Stomach (tissue), 19 donors: ENCODE measurements at places on chromosomes 16 and 17. TPM values are rescaled to one million over a fixed set of nuclear protein-coding genes. Genes with fewer than 3 reads are reported as not detected.

- peak; percentile 53 for DNase-seq
- H3K27me3 ChIP-seq = no peaks in the 10 kb centered on the region
- peaks cover 26% of the 10 kb centered on the region for H3K36me3 ChIP-seq
Measured at GRCh38 chr17:46943501-46944393, 20.8 kb downstream of the GOSR2 start.

- H3K4me3 ChIP-seq = peak overlapping the region; percentile 54
- peak overlapping the region; percentile 95 for H3K27ac ChIP-seq
- H3K27me3 ChIP-seq = peaks cover 20% of the 10 kb centered on the region
- DNase-seq = peak; percentile 90
- H3K4me1 ChIP-seq = peaks cover 4% of the 10 kb centered on the region
Measured at GRCh38 chr17:70168044-70168976, 1.0 kb upstream of the KCNJ2 start.

FOXF1 gene
- 18.4 TPM for total RNA-seq

DNA sequence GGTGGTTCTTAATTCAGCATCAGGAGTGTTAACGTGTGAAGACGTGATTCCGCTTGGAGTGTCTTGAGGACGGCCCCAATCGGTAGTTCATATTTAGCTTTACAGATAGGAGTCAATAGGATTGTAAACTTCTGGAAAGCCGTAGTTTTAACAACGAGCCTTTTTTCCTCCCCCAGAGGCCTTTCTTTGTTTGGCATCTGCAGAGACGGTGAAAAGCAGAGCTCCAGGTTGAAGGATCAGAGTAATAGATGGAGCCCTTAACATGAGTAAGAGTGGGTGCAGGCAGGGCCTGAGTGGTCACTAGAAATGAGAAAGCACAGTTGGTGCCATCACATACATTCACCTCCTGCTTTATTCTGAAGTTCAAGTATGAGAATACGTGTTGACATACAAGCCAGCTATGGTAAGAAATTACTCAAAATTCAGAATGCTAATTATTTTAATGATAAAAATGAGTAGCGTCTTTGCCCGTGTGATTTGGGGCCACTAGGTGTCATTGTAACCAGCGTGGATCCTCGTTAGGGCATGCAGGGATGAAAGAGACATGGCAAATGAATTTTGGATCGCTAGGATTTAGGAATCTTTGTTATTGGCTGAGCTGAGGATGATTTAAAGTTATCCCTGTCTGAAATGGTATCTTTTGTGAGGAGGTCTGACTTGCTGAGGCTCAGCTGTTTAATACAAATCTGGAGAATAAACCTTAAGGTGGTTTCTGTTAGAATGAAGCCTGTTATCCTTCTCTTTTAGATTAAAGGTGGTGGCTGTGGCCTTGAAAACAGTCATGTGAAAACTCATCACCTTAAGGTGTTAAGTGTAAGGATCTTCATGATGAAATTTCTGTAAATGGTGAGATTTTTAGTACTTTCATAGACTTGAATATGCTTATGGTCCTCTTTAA is 18.6 kb downstream of the PRCD start:
- H3K4me3 ChIP-seq = peak overlapping the region; percentile 85
- H3K4me1 ChIP-seq = peaks cover 39% of the 10 kb centered on the region
- peak; percentile 65 for DNase-seq

GRCh38 chr17:70207184-70207583 is 37.9 kb downstream of the KCNJ2 start:
- no peak overlapping the region for H3K4me3 ChIP-seq
- no peak for DNase-seq
- no peaks in the 10 kb centered on the region for H3K36me3 ChIP-seq

DNA sequence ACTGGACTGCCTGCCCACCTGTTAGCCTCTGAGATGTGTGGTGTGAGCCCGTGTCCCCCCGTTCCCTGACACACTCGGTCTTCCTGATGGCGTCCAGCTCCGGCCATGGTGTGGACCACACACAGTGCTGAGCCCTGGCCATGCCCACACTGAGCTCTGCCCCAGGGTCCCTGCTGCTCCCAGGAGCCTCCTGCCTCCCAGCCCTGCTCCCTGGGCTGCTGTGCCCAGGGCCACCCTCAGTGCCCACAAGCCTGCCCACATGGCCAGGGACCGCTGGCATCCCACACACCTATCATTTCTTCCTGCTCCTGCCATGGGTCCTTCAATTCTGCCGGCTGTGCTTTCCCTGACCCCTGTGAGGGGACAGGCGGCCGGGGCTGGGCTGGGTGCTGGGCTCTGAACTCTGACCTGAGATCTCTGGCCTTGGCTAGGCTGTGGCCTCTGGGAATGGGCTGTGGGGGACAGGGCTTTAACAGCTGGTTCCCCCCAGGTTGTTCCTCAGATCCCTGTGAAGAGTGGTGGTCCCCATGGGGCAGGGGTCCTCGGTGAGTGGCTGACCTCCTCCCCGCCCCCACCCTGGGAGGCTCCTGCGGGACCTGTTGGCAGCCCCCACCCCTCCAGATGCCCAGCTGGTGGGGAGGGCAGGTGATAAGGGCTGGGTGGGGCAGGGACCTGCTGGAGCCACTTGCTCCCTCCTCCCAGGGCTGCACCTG is 4.0 kb downstream of the CEMP1 start:
- H3K27ac ChIP-seq = no peak overlapping the region
- H3K4me3 ChIP-seq = no peak overlapping the region

PRR11 gene
- 0.45 TPM for total RNA-seq

DNA sequence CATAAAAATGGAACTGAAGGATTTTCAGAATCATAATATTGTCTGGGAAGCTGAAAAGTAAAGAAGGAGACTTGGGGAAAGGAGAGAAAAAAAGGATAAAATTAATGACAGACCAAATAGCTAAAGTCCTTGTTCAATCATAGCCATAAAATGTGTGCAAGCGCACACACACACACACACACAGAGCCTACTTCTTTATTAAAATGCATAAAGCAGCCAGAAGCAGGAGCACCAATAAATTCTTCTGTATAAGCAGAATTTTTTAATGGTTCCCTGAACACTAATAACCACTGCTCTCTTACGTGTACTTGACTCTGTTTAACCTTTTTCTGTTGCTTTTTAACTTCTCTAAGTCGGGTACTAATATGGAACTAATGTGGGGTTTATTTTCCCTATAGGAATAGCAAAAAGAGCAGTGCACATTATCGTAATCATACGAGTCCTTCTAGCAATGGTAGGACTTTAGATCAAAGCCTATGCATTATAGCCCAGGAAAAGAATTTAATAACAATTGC is 131.0 kb upstream of the PSMD7 start:
- no peak for DNase-seq
- H3K27me3 ChIP-seq = no peaks in the 10 kb centered on the region
- H3K27ac ChIP-seq = no peak overlapping the region
- no peak overlapping the region for H3K4me3 ChIP-seq

GRCh38 chr17:6177941-6178694 is 107.9 kb downstream of the WSCD1 start:
- peaks cover 22% of the 10 kb centered on the region for H3K27me3 ChIP-seq
- H3K4me3 ChIP-seq = no peak overlapping the region
- no peak for DNase-seq

EME1 gene
- 3.3 TPM for total RNA-seq

STH gene
- not detected for total RNA-seq

GRCh38 chr17:41049110-41049509 is 2.0 kb upstream of the KRTAP2-1 start:
- DNase-seq = no peak
- H3K4me1 ChIP-seq = no peaks in the 10 kb centered on the region
- no peaks in the 10 kb centered on the region for H3K27me3 ChIP-seq
- H3K36me3 ChIP-seq = no peaks in the 10 kb centered on the region
- no peak overlapping the region for H3K27ac ChIP-seq

CTRB1 gene
- not detected for total RNA-seq

C17orf100 gene
- total RNA-seq = not detected

GRCh38 chr16:11254913-11255736 is 879 bp downstream of the SOCS1 start:
- H3K36me3 ChIP-seq = no peaks in the 10 kb centered on the region
- H3K27ac ChIP-seq = peak overlapping the region; percentile 99
- peak; percentile 64 for DNase-seq
- no peaks in the 10 kb centered on the region for H3K27me3 ChIP-seq
- H3K4me3 ChIP-seq = peak overlapping the region; percentile 67
- peaks cover 31% of the 10 kb centered on the region for H3K4me1 ChIP-seq

GRCh38 chr16:30075503-30076275 is at the start of gene PPP4C:
Gene PPP4C (plus strand): TSS chr16:30075994. CDS start chr16:30076378, 384 bp downstream.
- peaks cover 53% of the 10 kb centered on the region for H3K4me1 ChIP-seq
- peak within 1 kb of the TSS; percentile 97 for H3K27ac ChIP-seq
- H3K27me3 ChIP-seq = no peaks in the 10 kb centered on the region
- H3K4me3 ChIP-seq = peak within 1 kb of the TSS; percentile 98
- peak; percentile 98 for DNase-seq

DNA sequence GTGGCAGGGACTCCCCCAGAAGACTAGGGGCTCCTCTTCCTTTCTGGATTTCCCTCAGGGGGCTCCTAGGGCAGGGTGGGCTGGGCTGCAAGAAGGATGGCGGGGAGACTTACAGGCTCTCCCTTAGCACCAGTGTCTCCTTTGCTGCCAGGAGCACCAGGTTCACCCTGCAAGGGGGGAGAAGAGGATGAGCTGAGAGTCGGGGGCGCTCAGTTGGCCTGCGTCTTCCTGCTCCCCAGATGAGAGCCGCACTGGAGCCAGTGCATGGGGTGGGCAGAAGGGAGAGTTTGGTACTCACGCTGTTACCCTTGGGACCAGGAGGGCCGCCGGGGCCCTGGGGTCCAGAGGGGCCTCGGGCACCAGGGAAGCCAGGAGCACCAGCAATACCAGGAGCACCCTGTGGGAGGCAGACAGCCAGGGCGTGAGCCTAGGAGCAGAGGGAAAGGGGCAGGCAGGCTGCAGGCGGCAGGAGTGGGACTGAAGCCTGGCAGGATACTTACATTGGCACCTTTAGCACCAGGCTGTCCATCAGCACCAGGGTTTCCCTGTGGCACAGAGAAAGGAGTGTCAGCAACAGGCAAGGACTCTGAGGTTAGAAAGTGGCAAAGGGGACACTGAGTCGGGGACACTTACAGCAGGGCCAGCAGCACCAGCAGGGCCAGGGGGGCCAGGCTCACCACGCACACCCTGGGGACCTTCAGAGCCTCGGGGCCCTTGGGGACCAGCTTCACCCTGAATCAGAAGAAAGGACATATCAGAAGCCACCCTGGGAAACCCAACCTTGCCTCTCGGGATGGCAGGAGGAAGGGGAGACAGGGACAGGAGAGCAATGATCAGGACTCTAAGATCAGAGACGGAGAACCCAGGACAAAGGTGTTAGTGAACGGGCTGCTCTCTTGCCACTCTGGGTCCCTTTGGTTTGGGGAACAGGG is 6.2 kb downstream of the COL1A1 start:
- peak overlapping the region; percentile 93 for H3K27ac ChIP-seq
- H3K4me3 ChIP-seq = no peak overlapping the region
- peaks cover 81% of the 10 kb centered on the region for H3K36me3 ChIP-seq
- H3K4me1 ChIP-seq = peaks cover 23% of the 10 kb centered on the region
- no peak for DNase-seq

DNA sequence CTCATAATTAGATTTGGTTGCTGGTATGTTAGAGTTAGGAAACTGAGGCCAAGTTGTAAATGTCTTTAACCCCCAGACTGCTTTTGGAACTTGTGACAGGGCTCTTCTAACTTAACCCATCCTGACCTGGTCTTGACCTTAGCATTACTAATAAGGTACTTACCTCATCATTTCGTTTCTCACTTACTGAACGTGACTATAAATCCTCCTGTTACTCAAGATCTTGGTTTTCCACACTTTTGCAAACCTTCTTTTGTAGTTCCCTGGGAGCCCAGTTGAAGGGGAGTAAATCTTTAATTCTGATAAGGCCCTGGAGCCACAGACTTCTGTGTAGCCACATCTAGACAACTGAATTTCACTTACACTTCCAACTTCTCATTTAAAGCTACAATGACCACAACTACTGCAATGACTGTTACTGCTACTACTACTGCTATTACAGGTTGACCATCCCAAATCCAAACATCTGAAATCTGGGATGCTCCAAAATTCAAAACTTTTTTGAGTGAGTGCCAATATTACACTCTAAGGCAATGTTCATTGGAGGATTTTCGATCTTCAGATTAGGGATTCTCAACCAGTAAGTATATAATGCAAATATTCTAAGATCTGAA is 248.8 kb upstream of the TBX2 start:
- H3K4me1 ChIP-seq = peaks cover 2% of the 10 kb centered on the region
- no peaks in the 10 kb centered on the region for H3K27me3 ChIP-seq
- DNase-seq = no peak
- H3K36me3 ChIP-seq = no peaks in the 10 kb centered on the region

FBXL16 gene
- total RNA-seq = 0.37 TPM

DNA sequence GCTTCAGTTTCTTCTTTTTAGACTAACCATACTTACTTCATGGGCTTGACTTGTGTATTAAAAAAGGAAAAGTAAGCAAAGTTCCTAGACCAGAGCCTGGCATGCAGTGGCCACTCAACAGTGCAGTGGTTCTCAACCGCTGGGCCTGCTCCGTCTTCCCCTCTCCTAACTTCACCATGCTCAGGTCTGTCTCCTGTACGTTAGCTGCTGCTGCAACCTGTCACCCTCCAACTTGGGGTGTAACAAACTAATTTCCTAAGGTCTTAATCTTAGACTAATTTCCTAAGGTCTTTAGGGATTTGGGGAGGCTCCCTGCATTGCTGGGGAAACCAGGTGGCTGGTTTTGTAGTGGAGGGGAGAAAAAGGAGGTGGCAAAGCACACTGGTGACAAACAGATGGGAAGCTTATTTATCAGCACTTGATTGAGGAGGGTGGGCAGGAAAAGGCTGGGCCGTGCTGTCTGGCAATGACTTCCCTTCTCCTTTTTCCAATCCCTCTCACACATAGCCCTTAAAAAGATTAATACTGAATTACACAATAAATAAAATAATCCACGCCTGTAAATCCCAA is 2.2 kb upstream of the ARL4D start:
- no peak overlapping the region for H3K27ac ChIP-seq
- no peaks in the 10 kb centered on the region for H3K27me3 ChIP-seq
- H3K36me3 ChIP-seq = no peaks in the 10 kb centered on the region

- H3K27ac ChIP-seq = no peak overlapping the region
- DNase-seq = no peak
- H3K36me3 ChIP-seq = no peaks in the 10 kb centered on the region
- no peak overlapping the region for H3K4me3 ChIP-seq
Measured at GRCh38 chr16:87305505-87306391, 11.4 kb downstream of the C16orf95 start.

ZSWIM7 gene
- total RNA-seq = 20.0 TPM

KRTAP4-5 gene
- total RNA-seq = not detected

TBC1D3C gene
- not detected for total RNA-seq

PMFBP1 gene
- total RNA-seq = 0.58 TPM

GRCh38 chr17:41810659-41811548 is 845 bp downstream of the P3H4 start:
- peaks cover 21% of the 10 kb centered on the region for H3K36me3 ChIP-seq
- H3K27ac ChIP-seq = peak overlapping the region; percentile 58
- no peaks in the 10 kb centered on the region for H3K27me3 ChIP-seq
- H3K4me3 ChIP-seq = peak overlapping the region; percentile 73
- peak; percentile 30 for DNase-seq

PKMYT1 gene
- 2.4 TPM for total RNA-seq
